ENCODE measurements at places on chromosomes 6 and 20.

DNA sequence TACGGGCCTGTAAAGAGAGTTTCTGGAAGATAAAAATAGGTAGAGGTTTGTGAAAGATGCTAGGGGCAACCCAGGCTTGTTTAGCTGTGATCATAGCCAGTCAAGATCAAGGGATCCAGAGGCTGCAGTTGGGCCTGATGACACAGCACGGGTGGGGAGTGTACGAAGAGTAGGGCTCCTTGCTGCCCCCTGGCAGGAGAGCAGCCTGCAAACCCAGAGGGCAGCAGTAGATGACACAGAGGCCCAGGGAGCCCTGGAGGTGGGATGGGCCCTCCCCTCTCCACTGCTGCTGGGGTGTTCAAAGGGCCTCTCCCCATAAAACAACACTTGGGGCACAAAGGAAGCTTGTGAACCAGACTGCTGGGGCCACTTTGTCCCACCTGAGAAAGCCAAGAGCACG lies 47.2 kb downstream of the VEGFA start:
- DNase-seq = no peak

DNA sequence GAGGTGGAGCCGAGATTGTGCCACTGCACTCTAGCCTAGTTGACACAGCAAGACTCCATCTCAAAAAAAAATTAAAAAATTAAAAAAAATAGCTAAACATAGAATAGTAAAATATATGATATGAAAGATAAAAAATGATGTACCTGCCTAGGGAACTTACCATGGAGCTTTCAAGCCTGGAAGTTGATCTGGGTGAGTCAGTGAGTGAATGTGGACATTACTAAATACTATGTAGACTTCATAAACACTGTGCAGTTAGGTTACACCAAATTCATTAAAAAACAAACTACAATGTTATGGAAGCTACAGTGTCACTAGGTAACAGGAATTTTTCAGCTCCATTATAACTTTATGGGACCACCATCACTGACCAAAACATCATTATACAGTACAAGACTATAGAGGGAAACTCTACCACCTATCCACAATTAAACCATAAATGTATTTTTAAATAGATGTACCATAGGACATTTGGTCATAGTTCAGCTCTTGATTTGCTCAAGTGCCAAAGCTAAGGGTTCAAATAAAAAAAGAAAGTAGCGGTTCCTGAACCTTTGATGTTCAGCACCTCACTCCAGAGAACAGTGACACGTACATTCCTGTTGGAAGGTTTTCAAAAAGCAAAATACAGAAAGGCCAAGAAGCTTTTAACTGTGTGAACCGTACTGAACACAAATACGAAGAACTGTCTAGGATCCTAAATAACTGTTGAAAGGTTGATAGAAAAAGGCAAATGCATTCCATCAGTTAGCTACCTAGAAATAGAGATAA lies 52.4 kb upstream of the SPDEF start:
- DNase-seq = no peak

- DNase-seq = no peak
These were observed 125.8 kb downstream of the DLL1 start for GRCh38 chr6:170165085-170165470.

DNA sequence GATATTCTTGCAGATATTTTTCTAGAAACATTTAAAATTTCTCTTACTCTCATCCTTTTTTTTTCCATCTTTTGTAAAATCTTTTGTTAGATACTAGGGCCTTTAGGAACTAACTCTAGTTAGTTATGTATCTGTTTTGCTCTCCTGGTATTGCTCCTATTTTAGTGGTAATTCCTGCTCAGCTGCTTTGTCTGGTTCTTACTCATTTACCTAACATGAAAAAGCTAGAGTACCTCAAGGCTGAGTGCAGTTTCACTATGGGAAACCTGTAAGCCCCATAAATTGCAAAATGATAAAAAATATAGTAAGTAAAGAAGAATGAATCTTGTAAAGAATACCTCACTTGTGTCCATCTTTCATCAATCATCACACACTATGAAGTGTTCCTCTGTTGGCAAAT lies 1602.0 kb downstream of the GRIK2 start:
- DNase-seq = no peak

GRCh38 chr6:17466707-17467106 lies 73.3 kb downstream of the CAP2 start:
- DNase-seq = no peak

- no peak for DNase-seq
These were observed 14.0 kb downstream of the GMDS start for GRCh38 chr6:2231438-2231837.

- peak; percentile 21 for DNase-seq
These were observed 45.3 kb downstream of the NINL start for GRCh38 chr20:25539742-25540672.
